Stimulated activated CD4-positive, alpha-beta T cell treated with anti-CD3 and anti-CD28 coated beads, Interleukin-15, amount 100 ng/mL, for 1 hour (primary cell): ENCODE measurements at places on chromosomes 12 and 14.
A peak's percentile ranks its signal among the peaks of the same experiment; 100 is the strongest.

GRCh38 chr12:18719922-18720510 lies 17.8 kb downstream of the PLCZ1 start:
- DNase-seq: no peak

DNA sequence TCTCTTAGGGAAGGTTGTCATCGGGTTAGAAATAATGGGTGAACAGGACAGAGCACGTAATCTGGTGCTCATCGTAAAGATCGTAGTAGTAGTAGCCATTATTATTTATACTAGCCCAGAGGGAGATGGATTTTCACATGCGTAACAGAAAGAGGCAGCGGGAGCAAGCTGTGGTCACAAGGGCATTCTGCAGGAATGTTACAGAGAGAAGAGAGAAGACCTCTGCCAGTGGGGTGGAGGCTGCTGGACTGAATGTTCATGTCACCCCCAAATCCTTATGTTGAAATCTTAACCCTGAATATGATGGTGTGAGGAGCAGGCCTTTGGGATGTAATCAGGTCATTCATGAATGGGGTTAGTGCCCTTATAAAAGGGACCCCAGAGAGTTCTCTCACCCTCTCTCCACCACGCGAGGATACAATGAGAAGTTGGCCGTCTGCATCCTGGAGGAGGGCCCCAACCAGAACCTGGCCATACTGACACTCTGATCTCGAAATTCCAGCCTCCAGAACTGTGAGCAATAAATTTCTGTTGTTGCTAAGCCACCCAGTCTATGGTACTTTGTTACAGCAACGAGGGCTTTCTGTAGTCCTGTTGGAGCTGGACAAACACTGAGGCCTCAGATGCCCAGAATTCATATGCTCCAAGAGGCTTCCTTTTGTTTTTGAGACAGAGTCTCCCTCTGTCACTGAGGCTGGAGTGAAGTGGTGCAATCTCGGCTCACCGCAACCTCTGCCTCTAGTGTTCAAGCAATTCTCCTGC lies 131.2 kb upstream of the MED13L start:
- DNase-seq: no peak

- DNase-seq: no peak
Measured at GRCh38 chr12:43578782-43579181, 26.8 kb upstream of the ADAMTS20 start.

- DNase-seq: peak; percentile 25
Measured at GRCh38 chr14:23327947-23328744, 6.9 kb downstream of the PABPN1 start.

DNA sequence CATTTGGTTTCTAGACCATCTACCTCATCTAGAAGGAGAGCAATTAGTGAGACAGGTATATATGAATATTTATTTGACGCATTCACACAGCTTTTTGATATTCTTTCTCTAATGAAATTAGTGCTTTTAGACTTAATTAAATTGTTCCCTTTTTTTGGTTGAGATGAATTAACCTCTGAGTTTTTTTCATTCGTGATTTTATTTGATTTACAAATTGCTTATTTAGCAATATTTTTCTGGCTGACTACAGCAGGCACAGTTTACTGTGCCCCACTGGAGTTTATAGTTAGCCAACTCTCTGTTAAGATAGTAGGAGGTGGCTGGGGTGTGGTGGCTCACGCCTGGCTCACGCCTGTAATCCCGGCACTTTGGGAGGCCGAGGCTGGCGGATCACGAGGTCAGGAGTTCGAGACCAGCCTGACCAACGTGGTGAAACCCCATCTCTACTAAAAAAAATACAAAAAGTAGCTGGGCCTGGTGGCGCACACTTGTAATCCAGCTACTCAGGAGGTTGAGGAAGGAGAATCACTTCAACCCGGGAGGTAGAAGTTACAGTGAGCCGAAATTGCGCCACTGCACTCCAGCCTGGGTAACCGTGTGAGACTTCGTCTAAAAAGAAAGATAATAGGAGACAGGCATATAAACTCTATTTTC lies 16.7 kb downstream of the MDM2 start:
- no peak for DNase-seq

DNA sequence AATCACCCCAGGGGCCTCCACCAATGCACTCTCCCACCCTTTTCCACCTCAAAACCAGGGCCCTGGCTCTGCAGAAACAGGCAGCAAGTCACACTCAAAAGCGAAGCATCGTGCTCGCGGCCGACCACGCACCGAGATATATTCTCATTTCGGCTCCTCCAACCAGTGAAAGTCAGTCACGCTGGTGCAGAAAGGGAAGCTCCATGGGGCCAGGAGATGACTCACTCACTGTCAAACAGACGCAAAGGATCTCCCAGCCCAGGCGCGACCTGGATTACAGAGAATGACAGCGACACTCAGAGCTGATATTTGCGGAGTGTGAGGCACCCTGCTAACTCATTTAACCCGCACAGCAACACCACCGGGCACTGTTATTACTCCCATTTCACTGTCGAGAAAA lies 173.6 kb downstream of the CALM1 start:
- DNase-seq: no peak

GRCh38 chr14:89466484-89466883 lies 49.5 kb upstream of the FOXN3 start:
- DNase-seq: no peak

DNA sequence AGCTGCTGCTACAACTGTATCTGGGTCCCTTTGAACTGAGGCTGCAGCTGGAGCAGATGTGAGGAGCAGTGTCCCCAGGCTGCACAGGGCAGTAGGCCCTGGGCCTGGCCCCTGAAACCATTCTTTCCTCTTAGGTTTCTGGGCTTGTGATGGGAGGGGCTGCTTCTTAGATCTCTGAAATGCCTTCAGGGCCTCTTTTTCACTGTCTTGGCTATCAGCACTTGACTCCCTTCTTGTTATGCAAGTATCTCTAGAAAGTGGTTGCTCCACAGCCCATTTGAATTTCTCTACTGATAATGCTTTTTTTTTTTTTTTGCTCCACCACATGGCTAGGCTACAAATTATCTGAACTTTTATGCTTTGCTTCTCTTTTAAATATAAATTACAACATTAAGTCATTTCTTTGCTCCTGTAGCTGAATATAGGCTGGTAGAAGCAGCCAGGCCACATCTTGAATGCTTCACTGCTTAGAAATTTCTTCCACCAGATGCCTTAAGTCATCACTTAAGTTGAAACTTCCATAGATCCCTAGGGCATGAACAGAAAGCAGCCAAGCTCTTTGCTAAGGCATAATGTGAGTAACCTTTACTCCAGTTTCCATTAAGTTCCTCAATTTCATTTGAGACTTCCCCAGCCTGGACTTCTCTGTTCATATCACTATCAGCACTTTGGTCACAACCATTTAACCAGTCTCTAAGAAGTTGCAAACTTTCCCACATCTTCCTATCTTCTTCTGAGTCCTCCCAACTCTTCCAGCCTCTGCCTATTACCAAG lies 41.1 kb downstream of the ACSM4 start:
- DNase-seq: no peak

DNA sequence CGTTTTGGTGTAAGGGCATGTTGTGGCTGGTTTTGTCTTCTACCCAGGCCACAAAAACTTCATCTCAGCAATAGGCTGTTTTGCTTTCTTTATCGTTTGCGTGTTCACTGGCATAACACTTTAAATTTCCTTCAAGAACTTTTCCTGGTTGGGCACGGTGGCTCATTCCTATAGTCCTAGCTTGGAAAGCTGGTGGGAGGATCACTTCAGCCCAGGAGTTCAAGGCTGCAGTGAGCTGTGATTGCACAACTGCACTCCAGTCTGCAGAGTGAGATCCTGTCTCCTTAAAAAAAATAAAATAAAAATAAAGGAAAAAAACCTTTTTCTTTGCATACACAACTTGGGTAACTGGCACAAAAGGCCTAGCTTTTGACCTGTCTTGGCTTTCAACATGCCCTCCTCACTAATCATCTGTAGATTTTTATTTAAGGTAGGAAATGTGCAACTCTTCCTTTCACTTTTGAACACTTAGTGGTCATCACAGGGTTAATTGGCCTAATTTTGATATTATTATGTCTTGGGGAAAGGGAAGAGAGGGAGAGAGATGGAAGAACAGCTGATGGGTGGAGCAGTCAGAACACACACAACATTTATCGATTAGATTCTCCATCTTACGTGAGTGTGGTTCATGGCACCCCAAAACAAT lies 78.9 kb upstream of the PSMA6 start:
- no peak for DNase-seq

DNA sequence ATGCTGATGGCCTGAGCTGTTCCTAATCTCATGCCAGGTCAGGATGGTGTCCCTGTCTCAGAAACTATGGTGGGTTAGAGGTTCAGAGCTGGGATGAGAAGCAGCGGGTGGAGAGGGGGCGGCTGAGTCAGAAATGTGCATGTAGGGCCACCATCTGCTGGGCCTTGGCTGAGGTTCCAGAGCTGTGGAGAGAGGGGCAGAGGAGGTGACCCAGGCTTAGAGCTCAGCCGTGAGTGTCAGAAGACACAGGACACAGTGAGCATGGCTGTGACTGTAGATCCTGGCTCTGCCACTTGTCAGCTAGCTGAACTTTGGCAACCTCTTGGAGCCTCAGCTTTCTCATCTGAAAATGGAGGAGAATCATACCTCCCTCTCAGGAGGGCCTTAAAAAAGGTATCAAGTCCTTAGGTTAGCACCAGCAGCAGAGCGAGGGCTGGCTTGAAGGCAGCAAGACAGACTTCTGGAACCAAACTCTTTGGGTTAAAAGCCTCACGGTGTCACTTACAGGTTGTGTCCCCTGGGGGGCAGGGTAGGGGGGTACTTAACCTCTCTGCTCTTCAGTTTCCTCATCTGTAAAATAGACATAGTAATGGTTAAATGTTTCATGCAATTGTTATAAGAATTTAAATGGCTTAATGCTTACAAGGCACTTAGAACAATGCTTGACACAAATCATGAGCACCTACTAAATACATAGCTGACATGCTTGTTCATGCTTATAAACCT lies 34.8 kb downstream of the TMEM229B start:
- no peak for DNase-seq
